Activated T-helper 2 cell treated with anti-CD3 and anti-CD28 coated beads, Interferon-gamma antibody, Interleukin-2, Interleukin-4, amounts not matched to agents 10 μg/mL and 5 μg/mL and 100 μg/mL, durations not matched to agents 14 hours and 24 hours and 36 hours (primary cell): ENCODE measurements at places on chromosomes 5 and 9.

GRCh38 chr9:36888551-36888950, 145.5 kb downstream of the PAX5 start:
- DNase-seq = no peak

DNA sequence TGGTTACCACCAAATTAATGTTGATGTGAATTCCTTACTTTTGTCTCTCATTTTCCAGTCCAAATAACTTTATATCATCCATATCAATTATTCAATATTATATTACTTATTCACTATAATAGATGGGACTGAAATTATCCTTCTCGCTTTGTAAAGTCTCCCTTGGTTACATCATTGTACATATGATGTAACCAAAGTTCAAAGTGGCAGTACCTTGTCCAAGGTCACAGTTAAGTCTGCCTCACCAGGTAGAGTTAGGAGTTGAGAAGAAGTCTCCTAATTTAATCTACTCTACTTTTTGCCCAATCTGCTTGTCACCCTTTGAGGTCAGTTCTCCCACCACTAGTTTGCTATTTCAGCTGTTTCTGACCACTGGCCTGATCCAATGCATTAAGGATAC, 83.7 kb upstream of the CLINT1 start:
- DNase-seq = no peak

- DNase-seq = no peak
These were observed 377.5 kb upstream of the RFX3 start for GRCh38 chr9:3903273-3903672.

- DNase-seq = no peak
These were observed 54.4 kb upstream of the RETREG1 start for GRCh38 chr5:16671208-16671607.

DNA sequence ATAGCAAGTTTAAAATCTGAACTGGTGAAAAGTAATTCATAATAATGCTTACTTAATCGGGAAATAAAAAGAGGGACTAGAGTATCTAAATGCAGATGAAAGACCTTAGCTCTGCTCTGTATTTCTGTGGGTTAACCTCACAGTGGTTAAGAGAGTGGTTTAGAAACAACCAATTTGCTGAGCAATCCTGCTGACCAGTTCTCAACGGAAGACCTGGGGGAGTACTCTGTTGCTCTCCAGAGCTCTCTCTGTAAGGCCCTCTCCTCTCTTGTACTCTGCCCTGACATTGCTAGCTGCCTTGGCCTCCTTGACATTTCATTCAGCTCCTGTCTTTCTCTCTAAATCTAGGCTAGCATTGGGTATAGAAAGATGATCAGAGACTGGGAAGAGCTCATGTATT, 1186.6 kb upstream of the SEMA6A start:
- no peak for DNase-seq

DNA sequence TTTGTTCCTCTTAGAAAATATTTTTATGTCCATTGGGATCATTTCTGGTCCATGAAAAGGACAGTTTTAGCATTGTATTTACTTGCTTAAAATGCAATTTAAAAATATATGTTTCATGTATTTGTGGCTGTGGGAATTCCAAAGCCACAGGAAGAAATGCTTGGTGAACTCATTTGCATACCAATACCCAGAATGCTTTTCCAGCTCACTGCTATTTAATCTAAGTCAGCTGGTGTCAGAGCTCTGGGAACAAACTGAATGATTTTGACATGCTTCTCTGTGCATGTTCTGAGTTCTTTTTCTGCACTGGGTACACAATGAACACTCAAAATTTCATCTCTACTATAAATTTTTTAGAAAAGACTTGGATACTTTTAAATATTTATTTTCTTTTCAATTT, 482.8 kb upstream of the ARRDC3 start:
- DNase-seq = no peak

DNA sequence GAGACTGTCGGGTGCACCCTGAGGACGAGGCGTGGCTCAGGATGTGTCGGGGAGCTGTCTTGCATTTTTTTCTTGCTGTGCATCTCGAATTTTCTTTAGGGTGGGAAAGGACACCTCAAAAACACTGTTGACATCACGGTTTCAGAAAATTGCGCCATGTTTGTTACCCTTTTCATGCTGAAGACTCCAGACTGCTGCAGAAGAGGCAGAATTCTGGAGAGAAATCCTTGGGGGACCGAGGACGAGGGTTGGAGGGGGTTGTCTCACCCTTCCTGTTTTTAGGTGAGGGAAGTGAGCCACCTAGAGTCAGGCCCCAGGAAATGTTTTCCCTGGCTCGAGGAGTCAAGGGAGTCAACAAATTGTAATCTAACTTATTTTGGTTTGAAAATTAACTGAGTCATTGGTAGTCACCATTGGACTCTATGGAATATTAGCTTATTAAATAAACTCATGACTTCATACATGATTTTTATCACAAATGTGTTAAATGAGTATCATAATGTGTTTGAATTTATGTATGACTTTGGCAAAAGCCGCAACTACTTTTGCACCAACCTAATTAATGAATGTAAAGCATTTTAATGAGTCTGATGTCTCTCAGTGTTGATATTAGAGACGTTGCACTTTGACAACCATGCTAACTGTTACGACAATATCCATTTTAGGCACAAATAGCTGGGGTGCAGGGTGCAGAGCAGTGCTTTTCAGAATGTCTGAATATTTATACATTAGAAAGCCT, 724 bp upstream of the LYSMD3 start:
- no peak for DNase-seq

DNA sequence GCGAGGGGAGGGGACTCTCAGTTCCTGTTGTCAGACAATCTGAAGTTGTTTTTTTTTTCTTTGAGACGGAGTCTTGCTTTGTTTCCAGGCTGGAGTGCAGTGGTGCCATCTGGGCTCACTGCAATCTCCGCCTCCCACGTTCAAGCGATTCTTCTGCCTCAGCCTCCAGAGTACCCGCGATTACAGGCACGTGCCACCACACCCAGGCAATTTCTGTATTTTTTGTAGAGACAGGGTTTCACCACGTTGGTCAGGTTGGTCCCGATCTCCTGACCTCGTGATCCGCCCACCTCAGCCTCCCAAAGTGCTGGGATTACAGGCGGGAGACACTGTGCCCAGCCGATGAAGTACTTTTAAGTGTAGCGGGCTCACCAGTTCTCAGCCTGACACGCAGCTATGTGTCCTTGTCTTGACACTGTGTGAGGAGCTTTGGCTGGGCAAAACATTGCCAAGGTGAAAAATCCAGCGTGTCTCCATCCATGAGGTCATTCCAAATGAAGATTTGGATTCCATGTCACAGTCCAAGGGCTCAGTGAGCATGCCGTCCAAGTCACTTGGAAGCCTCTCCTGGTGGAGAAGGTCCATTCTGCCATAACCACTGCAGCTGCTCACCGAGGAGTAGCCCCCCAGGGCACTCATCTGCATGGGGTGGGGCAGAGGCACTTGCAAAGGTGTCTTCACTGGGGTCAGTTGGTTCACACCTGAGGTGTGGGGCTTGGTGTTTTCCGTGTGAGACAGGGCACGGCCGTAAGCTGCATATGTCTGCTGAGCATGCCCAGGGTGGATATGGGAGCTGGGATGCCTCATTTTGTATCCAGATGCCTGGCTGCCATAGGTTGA, 32.0 kb downstream of the OR2V1 start:
- DNase-seq = no peak

DNA sequence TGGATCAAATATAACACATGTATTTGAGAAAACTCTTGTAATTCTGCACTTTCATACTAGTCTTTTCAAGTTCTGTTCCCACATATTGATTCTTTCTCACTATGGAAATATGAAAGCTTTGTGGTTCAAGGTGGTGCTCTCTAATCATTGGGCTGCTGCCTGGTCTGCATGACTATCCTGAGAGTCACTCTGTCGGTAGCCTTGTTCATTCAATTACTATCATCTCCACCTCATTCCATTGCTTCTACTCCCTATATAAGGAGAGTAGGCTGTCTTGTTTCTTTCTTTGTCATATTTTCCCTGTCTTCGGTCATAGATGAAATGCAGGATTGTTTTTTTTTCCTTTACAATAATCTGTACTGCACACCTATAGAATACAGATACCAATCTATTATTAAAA, 341.4 kb upstream of the ACTBL2 start:
- DNase-seq = no peak

GRCh38 chr5:173018358-173018757, 34.8 kb downstream of the ATP6V0E1 start:
- DNase-seq = no peak

DNA sequence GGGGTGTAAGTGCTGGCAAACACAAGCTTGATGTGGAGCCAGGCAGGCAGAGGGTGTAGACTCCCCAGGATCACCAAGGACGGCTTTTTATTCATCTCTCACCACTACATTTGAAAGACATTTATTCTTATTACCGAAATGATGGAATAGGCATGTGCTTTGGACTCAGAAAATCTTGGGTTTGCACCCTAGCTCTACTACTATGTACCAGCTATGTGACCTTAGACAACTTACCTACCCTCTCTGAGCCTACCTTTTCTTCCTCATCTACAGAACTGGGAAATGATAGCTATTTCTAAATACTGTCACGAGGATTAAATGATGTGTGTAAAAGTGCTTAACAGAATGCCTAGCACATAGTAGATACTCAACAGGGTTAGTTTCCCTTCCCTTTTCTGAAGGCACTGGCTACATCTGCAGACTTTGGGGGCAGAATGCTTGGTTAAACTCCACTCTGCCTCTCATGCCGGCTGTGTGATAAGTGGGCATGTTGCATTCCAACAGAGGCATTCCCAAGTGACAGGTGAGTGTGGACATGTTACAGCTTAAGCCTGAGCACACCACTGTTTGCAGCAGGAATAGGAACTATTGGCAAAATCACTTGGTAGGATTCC, 94.8 kb downstream of the SLC1A3 start:
- DNase-seq = no peak

GRCh38 chr5:179759581-179760551, 27.2 kb downstream of the MAML1 start:
- no peak for DNase-seq

GRCh38 chr5:90446961-90447360, 27.6 kb downstream of the MBLAC2 start:
- DNase-seq = no peak

- DNase-seq = no peak
These were observed 375.1 kb downstream of the EBF1 start for GRCh38 chr5:158724521-158725188.

DNA sequence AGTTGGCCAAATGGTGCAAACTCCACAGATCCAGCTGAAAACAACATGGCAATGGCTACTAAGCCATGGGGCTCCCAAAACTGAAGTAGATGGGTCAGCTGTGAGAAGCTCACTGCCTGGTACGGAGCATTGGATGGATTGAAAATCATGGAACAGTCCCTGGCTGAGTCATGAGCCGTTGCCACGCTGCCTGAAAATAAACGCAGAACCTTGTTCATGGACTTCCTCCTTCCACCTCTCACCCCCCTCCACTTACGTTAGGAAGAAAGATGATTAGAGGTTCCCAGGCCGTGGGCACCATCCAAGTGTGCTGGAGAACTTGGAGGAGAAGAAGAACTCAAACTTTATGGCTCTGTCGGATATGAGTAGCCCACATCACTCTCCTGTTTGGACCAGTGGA, 6.8 kb upstream of the DIPK1B start:
- DNase-seq = no peak

GRCh38 chr9:131651599-131651998, 88.3 kb downstream of the RAPGEF1 start:
- no peak for DNase-seq

GRCh38 chr5:102589661-102590060, 90.9 kb upstream of the SLCO6A1 start:
- DNase-seq = no peak

DNA sequence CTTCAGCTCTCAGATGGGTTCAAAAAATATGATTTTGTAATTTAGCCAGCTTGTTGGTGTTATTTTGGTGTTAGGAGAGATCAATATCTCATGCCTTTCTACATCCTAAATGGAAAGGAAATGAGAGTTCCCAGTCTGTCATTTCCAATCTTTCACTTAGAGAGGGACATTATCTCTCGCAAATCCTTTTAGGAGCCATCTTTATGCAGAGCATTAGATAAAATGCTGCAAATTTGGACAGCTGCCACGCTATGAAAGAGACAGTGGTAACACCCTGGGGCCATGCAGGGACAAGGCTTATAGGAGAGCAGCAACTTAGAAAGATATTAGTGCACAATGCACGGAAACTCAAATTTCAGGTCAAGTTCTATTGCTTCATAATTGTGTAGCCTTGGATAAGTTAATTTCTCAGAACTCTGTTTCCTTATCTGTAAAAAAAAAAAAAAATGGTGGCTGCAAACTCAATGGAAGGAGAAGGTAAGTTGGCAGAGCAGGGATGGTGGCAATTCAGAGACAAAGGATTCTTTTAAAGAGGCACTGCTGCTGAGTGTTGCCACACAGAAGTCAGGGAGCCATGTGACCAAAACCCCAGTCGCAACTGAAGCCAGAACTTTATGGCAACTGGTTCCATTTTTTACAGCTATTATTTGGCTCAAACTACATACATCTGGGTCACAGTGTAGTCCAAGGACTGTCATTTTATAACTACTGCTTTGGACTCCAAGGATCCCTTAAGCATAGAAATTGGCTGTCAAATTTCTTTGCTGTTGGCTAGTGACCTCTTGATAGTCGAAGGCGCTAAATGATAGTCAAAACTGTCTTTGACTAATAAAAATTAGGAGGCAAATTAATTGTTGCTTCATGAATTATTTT, 210.2 kb downstream of the FRMD3 start:
- DNase-seq = no peak

GRCh38 chr9:99785010-99785590, 36.6 kb upstream of the NR4A3 start:
- DNase-seq = no peak

GRCh38 chr5:178115136-178115813, 1.9 kb downstream of the N4BP3 start:
- DNase-seq = no peak

- DNase-seq = no peak
These were observed 5.1 kb upstream of the GNPDA1 start for GRCh38 chr5:142017832-142018427.

DNA sequence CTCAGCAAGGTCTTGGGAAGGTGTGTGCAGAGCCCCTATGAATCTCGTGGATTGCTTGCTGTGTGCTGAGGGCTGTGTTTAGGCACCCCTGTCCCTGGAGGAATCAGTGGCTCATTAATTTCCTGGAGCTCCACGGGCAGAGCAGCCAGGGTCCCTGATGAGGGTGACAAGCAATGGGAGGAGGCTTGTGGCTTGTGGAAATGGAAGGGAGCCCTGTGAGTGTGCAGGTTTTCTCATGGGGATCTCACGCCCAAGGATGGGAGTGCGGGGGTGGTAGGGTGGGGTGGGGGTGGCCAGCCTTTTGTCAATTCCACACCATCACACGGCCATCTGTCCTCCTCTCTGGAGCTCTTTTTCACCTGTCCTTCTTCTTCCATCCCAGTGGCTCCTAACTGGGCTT, 25.3 kb downstream of the PHF2 start:
- no peak for DNase-seq

GRCh38 chr5:25489834-25490538, 845.2 kb upstream of the CDH10 start:
- DNase-seq = no peak
